Urinary bladder (tissue), 4 donors: ENCODE measurements at places on chromosomes 3 and 15. TPM values are rescaled to one million over a fixed set of nuclear protein-coding genes. Genes with fewer than 3 reads are reported as not detected.

The GOLGA8T gene
- total RNA-seq: 0.37 TPM

- no peak for DNase-seq
These were observed 75.3 kb downstream of the ST8SIA2 start for GRCh38 chr15:92468991-92469390.

The IQCH gene
- 4.8 TPM for total RNA-seq

The TMEM207 gene
- not detected for total RNA-seq

GRCh38 chr3:122903171-122903570 lies 108.3 kb downstream of the SLC49A4 start:
- DNase-seq: no peak

DNA sequence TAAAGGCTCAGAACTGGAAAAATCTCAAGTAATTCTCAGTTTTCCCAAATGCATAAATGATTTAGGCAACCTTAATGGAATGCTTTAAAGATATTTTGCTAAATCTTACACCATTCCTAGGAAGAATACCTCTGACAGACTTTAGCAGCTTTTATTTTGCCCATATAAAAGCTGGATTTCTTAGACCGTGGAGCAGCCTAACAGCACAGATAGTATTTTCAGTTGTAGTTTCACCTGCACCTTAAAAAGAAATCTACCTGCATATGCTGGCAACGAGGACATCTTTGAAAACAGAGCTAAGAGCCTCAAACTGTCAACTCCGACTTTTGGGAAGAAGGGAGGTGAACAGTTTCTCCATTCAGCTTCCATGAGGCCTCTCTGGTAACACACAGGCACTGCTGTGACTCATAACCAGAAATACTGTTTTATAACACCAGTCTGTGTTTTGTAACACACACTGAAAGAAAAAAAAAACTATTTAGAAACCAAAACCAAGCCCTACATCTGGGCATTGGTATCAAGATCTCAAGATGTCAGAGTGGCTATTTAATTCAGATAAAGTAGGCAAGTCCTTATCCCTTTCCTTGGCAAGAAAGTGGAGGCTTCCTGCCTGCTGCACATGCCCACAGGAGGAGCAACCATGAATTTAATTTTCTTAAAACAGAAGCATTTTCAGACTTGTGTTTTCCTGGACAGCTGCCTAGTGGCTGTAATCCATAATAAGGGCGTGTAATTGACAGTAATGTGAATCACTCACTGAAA lies 181.5 kb upstream of the ICE2 start:
- no peak for DNase-seq

DNA sequence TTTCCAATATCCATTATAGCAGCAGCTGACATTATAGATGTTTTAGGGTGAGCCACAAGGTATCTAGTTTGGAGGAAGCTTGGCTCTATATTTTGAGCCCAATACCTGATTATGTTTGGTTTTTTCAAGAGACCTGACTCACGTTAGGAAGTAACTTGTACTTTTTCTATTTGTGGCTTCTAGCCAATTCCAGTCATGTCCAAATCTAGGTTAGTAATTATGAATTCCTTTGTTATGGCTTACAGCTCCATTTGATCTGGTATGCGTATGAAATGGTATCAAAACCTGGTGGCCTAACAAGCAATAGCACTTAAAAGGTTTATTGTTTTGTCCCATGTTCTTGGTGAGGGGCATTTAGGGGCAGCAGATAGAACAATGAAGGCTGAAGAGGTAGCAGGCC lies 115.9 kb downstream of the TOP2B start:
- no peak for DNase-seq

DNA sequence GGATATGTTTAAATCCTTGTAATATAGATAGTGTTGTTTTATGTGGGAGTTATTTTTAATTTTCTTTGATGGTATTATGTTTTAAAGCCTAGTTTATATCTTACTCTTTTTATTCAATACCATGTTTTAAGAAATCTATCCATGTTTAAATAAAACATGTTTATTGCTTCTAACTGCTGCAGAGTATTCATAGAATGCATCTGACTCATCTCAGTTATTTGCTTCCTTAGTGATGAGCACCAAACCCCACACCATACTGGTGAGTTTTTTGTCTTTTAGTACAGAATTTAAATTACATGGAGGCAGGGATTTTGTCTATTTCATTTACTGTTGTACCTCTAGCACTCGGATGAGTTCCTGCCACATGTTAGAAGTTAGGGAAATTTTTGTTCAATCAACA lies 209.2 kb downstream of the NSUN3 start:
- no peak for DNase-seq

DNA sequence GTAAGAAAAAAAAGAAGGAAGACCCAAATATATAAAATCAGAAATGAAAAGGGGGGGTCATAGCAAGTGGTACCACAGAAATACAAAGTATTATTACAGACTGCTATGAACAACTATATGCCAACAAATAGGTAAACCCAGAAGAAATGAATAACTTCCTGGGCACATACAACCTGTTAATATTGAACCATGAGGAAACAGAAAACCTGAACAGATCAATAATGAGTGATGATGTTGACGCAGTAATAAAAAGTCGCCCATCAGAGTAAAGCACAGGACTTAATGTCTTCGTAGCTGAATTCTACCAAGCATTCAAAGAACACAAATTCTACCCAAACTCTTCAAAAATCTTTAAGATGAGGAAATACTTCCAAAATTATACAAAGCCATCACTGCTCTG lies 921.6 kb upstream of the SEMA6D start:
- no peak for DNase-seq

DNA sequence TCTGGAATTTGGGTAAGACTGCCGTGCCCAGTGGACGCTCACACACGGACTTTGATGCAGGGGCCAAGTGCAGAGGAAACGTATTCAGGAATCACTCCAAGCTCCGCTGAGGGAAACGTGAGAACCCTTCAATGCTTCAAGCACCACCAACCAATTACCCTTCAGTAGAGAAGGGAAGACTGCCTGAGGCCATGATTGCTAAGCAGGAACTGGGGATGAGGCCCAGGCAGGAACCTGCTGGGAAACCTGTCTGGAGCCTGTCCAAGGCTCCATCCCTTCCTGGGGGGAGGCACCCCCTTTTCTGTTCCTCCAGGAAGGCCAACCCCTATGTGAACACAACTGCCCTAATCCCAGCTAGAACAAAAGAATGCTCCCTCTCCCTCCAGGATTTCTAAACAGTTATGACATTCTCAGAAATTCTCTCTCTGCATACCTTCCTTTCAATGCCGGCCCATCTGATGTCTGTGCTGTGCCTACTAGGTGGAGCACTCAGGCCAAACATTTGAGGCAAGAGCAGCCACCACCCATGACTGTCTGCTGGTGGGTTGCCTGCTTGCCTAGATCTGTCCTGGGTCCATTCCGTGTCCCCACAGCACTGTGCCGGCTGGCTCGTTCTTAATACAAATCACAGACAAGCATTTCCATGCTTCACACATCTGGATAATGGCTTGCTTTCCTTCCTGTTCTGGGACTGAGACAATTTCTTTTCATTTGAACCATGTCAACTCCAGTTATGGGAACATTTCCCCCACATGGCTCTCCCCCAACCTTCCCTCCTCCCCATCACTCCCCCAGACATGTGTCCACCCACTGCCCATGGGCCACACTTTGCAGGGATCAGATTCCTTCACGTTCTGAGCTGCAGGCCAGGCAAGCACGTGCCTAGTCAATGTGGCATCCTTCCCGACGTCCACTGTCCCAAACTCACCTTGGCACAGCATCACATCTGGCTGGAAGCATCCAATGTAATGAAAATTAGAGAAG lies 149.4 kb downstream of the ADAMTS17 start:
- no peak for DNase-seq

The PPP2R3A gene
- 28.7 TPM for total RNA-seq

The TICRR gene
- 2.9 TPM for total RNA-seq

The DISP2 gene
- 0.63 TPM for total RNA-seq

GRCh38 chr3:197586181-197586580 lies 30.4 kb upstream of the BDH1 start:
- DNase-seq: no peak

GRCh38 chr3:72050048-72050632 lies 265.2 kb upstream of the PROK2 start:
- DNase-seq: no peak

DNA sequence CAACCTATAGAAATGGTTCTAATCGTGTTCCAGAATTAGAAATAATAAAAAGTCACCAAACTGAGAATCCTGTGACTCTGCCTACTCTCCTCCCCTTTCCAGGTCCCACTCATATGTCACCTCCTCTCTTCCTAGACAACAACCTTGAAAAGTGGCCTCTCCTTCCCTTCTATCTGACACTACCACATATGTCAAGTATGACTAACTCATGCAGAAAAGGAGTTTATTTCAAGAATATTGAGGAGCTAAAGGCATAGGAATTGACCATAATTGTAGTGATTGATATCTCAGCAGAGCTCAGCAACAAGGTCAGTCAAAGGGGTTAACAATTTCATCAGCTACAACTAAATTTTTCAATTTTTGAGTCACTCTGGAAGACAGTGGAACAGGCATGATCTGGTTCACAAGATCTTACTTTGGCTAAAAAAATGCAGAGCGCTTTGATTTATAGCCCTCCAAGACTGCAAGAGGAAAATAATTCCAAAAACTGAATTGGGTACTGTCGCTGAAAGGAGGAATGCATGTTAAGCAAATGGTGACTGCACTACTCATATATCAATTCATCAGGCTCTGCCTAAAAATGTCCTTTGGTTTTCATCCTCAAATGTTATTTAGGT lies 160.6 kb upstream of the ARHGEF26 start:
- no peak for DNase-seq

DNA sequence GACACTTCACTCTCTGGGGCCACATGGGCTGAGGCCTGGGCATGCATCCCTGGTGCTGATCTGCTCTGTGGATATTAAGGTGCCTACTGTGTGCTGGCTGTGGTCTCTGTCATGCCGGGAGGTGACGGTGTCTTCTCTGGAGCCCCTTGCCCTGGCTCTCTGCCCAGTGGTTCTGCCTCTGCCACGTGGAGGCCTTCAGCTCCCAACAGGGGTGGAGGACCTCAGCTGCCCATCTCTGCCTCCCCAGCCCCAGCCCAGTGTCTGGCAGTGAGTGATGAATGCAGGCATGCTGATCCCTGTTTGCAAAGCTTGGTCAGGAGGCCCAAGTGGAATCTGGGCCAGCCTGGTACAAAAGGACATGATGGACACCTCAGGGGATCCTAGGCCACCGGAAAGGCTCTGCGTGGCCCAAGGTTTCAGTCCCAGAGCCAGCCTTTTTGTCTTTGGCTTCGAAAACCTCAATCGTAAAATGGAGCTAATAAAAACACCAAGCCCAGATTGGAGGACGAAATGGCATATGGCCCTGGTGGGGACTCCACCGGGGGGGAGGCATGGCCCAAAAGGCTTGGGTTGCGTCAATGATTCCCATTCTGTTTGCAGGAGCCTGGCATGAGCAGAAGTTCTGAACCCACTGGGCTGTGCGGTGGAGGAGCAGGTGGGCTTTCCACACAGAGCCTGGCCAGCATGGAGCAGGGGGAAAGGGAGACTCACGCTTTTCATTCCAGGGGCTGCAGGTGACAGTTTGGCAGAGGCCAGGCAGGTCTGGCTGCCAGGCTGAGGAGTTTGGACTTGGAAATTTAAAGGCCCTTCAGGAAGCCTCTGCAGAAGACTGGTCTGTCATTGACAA lies 54.7 kb upstream of the KLF13 start:
- no peak for DNase-seq

DNA sequence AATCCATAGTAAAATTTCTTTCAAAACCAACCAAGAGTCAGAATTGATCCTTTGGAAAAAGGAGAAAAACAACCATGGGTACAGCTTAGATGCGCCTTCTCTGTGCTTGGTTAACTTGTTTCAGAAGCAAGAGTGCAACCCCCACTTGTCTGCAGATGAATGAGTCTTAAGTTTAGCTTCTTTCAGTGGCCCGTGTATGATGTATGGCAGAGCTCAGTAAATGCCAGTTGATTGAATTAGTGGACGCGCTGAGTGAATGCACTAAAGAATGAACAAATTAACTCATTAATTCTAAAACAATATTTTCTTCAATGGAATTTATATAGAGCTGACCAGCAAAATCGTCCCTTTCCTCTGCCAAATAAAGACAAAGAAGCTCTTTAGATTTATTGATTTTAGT lies 67.0 kb upstream of the ARHGEF3 start:
- no peak for DNase-seq

The ITGA11 gene
- total RNA-seq: 16.6 TPM

The GOLGA8K gene
- total RNA-seq: 0.53 TPM

DNA sequence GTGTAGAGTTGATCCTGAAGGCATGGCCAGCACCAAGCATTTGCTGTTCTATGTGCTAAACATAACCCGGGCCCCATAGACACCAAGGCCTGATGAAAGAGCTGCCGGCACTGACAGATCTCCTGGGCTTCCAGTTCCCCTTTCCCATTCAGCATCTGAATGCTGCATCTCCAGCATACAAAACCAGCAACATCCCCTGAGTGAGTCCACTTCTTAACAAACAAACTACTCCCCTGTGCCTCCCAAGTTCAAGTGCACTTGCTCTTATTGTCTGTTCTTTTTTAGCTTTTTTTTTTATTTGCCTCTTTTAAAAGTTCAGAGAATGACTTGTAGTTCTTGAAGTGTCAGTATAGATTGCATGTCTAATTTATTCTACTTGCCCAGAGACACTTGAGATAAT lies 156.0 kb downstream of the EDEM1 start:
- DNase-seq: no peak

DNA sequence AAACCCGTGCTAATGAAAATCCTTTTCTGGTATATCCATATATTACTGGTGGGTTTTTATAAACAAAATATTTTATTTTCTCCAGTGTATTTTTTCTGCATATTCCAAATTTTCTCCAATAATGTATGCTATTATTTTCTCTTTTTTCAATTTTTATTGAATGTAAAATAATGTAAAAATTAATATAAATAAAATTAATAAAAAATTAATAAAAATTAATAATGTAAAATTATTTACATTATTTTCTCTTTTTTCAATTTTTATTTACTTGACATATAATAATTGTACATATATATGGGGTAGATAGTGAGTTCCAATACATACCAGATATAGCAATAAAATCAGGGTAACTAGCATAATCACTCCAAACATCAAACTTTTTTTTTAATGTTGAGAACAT lies 56.4 kb downstream of the OXSM start:
- DNase-seq: no peak

GRCh38 chr3:64345371-64345770 lies 120.1 kb upstream of the PRICKLE2 start:
- no peak for DNase-seq

GRCh38 chr3:150346981-150347863 lies 60.9 kb upstream of the TSC22D2 start:
- no peak for DNase-seq

DNA sequence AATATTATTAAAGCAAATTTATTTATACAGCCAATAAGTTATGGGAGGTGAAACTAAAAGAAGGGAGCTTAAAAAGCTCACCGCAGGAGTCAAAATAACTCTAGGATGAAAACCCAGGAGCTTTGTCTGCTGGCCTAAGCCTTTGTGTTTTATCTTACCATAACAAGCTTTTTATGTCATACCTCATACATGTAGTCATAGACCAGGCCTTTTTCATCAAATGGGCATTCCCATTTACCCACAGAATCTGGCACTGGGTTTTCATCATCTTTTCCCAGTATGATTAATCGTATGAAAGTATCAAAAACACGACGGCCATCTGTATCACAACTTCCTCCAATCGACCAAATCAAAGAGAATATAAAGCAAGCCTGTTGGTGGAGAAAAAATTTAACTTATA lies 122.8 kb downstream of the DNAH12 start:
- no peak for DNase-seq

The TEX55 gene
- total RNA-seq: not detected

The KCNH8 gene
- 1.5 TPM for total RNA-seq

GRCh38 chr3:181316482-181316881 lies 326.9 kb upstream of the DNAJC19 start:
- no peak for DNase-seq
